T-helper 17 cell (primary cell): ENCODE measurements at places on chromosomes 6 and 20. TPM values are rescaled to one million over a fixed set of nuclear protein-coding genes. Genes with fewer than 3 reads are reported as not detected.

DNA sequence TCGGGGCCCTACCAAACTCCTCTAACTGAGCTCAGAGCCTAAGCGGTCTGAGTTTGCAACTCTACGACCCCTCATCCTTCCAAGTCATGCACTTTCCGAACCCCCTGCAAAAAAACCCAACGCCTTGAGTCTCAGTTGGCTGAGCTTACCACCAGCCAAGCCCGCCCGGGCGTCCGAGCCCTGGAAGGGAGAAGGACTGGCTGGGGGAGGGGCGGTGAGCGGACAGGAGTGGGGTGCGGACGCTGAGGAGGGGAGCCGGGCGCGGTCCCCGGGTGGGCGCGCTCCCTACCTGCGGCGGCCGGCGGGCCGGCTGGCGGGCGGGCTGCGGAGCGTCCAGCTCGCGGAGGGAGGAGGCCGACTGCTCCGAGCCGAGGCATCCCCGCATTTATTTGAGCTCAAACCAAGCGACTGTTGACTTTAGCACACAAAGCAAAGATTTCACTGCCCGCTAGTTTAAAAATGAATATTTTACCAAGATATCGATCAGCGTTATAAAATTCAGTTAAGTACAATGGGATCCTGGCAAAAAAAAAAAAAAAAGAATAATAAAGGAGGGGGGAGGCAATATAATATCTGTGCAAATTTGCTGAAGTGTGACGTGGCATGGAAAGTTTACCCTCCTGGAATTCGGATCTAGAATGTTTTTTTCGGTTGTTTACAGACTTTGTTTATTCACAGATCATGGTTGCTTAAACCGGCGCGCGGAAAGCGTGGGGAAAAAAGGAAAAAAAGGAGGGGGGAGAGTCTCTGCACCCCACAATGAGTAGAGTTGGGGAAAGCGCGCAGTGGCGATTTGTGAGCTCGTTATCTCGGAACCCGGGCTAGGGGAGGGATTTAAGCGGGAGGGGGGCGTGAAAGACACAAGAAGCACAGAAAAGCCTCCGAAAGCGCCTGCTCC, 5.9 kb downstream of the FOXA2 start:
- no peak overlapping the region for H3K27ac ChIP-seq
- no peak overlapping the region for H3K4me3 ChIP-seq
- H3K27me3 ChIP-seq: peaks cover 57% of the 10 kb centered on the region
- H3K36me3 ChIP-seq: peaks cover 8% of the 10 kb centered on the region

GPR6 gene
- total RNA-seq: not detected

- peaks cover 2% of the 10 kb centered on the region for H3K4me1 ChIP-seq
- no peaks in the 10 kb centered on the region for H3K27me3 ChIP-seq
- H3K27ac ChIP-seq: no peak overlapping the region
- no peak overlapping the region for H3K4me3 ChIP-seq
- no peaks in the 10 kb centered on the region for H3K36me3 ChIP-seq
Observed at GRCh38 chr6:100677240-100677639, 203.9 kb downstream of the ASCC3 start.

SLC17A1 gene
- 0.52 TPM for total RNA-seq

- no peak for DNase-seq
- H3K27me3 ChIP-seq: no peaks in the 10 kb centered on the region
- no peaks in the 10 kb centered on the region for H3K36me3 ChIP-seq
- no peaks in the 10 kb centered on the region for H3K4me1 ChIP-seq
- no peak overlapping the region for H3K27ac ChIP-seq
Observed at GRCh38 chr6:73923905-73924485, 228.0 kb downstream of the CD109 start.

DNA sequence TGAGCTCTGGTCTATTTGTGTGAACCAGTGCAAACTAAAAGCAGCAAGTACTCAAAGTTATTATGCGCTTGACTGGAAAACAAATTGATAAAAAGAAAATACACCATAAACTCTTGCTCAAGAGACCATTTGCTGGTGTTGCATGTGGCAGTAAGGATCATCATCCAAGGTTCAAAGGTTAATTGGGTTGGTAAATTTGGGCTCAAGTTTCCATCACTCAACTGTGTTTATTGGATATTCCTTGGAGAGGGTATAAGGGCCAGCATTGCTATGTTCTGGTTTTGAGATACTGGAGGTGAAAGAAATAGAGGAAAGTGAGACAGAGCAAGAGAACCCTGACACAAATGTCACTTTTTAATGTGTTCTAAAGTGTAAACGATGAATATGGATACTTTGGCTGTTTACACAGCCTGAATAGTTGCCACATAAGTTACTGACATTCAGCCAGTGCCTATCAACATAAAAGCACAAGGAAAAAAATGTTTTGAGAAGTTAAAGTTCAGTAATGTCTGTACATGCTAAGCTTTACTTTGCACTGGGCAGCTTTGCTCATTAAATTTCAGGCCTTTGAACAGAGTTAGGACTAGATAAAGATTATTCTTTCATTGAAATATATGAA, 736.1 kb downstream of the HDGFL1 start:
- no peak overlapping the region for H3K4me3 ChIP-seq
- H3K27me3 ChIP-seq: no peaks in the 10 kb centered on the region
- no peak overlapping the region for H3K27ac ChIP-seq

GRCh38 chr20:12581644-12582289, 427.0 kb upstream of the SPTLC3 start:
- no peaks in the 10 kb centered on the region for H3K27me3 ChIP-seq
- no peak for DNase-seq
- H3K4me1 ChIP-seq: no peaks in the 10 kb centered on the region
- no peaks in the 10 kb centered on the region for H3K36me3 ChIP-seq
- H3K4me3 ChIP-seq: no peak overlapping the region

- H3K27me3 ChIP-seq: peaks cover 45% of the 10 kb centered on the region
- H3K27ac ChIP-seq: no peak within 1 kb of the TSS
- H3K36me3 ChIP-seq: peaks cover 3% of the 10 kb centered on the region
Observed at GRCh38 chr6:30160785-30161531, at the start of gene TRIM10. TSS of gene TRIM10 (minus strand) at chr6:30161211. CDS start at chr6:30160858, 353 bp downstream.

GRCh38 chr6:38640216-38640909, 634 bp upstream of the BTBD9 start:
- H3K36me3 ChIP-seq: no peaks in the 10 kb centered on the region
- H3K27ac ChIP-seq: peak overlapping the region; percentile 95
- H3K27me3 ChIP-seq: no peaks in the 10 kb centered on the region
- peaks cover 48% of the 10 kb centered on the region for H3K4me1 ChIP-seq
- DNase-seq: no peak

DNA sequence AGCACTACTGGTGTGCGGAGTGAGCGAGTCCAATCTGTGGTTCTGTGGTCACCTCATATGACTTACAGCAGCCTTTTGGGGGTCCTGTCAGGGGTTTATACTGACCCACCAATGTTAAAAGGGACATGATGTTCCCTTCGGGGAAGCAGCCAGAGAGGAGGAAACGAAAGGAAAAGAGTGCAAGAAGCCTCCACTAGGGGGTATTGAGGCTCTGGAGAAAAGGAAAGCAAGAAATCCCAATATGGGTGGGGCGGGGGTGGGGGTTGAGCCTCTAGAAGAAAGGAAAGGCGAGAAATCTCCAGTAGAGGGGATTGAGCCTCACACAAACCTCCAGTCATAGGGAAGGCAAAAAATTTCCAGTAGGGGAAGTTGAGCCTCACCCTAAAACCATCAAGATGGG, 249.3 kb upstream of the ECI2 start:
- no peak overlapping the region for H3K27ac ChIP-seq
- H3K4me1 ChIP-seq: no peaks in the 10 kb centered on the region
- no peaks in the 10 kb centered on the region for H3K36me3 ChIP-seq
- no peak for DNase-seq

- H3K4me3 ChIP-seq: no peak overlapping the region
- no peaks in the 10 kb centered on the region for H3K36me3 ChIP-seq
- H3K27ac ChIP-seq: no peak overlapping the region
- no peaks in the 10 kb centered on the region for H3K4me1 ChIP-seq
Observed at GRCh38 chr6:81895511-81896185, 143.2 kb upstream of the TENT5A start.

DNA sequence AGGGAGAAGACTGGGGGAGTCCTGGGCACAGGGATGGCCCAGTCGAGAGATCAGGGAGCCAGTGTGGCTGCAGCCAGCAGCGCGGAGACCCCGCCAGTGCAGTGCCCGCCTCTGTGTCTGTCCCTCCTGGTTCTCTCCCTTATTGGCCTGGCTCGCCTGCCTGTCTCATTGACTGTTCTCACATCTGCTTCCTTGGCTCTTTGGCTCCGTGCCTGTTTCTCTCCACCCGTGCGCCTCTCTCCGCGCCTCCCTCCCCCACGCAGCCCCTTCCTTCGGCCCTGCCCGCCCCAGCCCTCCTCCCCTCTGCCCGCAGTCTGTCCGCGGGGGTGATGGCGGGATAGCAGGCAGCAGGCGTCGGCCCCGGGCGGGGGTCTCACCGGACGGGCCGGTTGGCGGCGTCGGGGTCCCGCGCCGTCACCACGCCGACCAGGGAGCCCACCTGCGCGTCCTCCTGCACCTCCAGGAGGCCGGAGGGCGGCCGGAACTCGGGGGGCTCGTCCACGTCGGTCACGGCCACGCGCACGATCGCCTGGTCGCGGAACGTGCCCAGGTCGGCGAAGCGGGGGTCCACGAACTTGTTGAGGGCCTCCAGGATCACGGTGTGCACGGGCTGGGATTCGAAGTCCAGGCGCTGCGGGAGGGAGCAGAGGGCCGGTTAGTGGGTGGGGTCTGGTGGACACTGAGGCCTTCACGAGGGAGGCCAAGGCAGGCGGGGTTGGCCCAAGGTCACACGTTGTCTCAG, 92.0 kb downstream of the CD40 start:
- peak overlapping the region; percentile 71 for H3K27ac ChIP-seq
- peaks cover 42% of the 10 kb centered on the region for H3K4me1 ChIP-seq
- DNase-seq: no peak
- peaks cover 27% of the 10 kb centered on the region for H3K27me3 ChIP-seq

DNA sequence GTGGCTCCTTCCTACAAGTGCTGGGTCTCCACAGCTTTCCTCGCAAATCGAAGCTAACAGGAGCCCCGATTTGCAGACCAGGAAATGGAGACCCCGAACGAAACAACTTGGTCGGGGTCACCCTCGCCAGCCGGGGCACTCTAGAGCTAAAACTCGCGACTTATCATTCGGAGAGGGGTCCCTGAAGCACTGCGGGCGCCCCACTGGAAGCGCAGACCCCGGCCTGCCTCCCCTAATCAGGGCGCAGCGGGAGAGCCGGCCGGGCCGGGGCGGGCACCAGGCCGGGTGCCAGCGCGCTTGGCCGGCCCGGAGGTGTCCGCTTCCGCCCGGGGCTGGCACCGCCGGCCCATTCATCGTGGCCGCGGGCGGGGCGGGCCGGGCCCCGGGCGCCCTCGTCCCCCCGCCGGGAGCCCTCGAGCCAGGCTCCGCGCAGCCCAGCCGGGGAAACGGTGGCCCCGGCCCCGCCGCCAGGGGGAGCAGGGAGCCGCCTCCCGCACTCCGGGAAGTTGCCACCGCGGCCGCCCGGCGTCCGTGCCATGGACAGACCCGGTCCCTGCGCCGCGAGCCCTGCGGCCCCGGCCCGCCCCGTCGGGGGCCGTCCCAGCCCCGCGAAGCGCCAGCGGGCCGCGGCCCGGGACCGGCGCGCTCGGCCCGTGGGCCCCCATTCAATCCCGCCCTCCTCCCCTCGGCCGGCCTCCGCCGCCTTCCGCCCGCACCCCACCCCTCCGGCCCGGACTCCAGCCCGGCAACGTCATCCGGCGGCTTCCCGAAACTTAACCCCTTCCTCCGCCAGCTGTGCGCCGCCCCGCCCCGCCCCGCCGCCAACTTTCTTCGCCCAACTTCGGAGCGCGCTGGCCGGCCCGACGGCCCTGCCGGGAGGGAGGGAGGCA, 961 bp downstream of the RRBP1 start:
- peak; percentile 82 for DNase-seq
- H3K4me3 ChIP-seq: peak overlapping the region; percentile 82
- H3K4me1 ChIP-seq: peaks cover 13% of the 10 kb centered on the region
- peak overlapping the region; percentile 78 for H3K27ac ChIP-seq
- H3K36me3 ChIP-seq: peaks cover 2% of the 10 kb centered on the region

GRCh38 chr6:136737374-136737844, 54.9 kb downstream of the MAP3K5 start:
- peaks cover 7% of the 10 kb centered on the region for H3K36me3 ChIP-seq
- no peak overlapping the region for H3K27ac ChIP-seq
- H3K4me3 ChIP-seq: no peak overlapping the region
- DNase-seq: no peak
- H3K27me3 ChIP-seq: no peaks in the 10 kb centered on the region
- H3K4me1 ChIP-seq: peaks cover 45% of the 10 kb centered on the region

DNA sequence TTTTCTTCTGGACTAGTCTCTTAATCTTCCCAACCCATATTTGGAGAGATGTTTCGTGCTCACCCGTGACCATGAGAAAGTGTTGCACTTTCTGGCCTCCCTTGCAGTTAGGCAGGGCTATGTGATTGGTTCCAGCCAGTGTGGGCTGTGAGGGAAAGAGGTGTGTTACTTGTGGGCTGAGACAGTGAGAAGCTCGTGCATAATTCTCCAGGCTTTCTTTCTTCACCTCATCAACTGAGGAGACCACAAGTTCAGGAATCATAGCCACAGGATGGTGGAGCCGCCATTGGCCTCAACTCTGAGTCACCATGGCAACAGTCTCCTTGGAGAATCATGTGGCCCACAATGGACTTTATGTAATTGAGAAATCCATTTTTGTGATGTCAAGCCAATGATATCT, 57.5 kb upstream of the FUCA2 start:
- H3K4me1 ChIP-seq: peaks cover 42% of the 10 kb centered on the region
- DNase-seq: no peak
- H3K27me3 ChIP-seq: no peaks in the 10 kb centered on the region
- no peak overlapping the region for H3K4me3 ChIP-seq
- H3K27ac ChIP-seq: peak overlapping the region; percentile 95

DNA sequence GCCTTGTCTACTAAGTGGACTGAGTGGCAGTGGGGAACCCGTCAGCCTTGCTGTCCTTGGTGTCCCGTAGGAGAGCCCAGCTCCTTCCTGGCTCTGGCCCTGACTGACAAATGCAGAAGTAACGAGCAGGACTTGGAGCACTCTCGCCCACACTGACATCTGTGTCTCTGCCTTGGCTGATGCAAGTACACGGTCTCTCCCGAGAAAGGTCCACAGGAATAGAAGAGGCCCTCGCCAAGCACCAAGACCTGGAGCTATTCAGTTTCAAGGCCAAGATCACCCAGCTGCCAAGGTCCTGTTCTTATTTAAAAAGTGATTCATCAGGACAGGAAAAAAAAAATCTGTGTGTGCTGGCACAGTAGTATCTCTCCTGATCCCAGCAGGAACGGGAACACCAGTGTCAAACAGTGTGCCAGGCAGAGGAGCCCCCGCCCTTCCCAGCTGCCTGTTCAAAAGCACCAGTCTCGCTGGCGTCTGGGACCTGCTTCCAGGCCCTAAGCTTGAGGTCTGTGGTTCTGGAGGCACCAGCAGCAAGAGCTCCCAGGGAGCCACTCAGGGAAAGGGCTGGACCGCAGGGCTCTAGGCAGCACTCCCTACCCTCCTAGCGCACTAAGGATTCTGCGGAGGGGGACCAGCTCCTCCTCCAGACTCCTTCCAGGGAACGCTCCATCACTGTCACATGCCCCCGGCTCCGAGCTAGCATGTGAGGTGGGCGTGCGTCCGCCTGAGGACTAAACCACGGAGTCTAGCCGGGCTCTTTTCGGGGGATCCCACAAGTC, 376.9 kb downstream of the RNGTT start:
- H3K36me3 ChIP-seq: no peaks in the 10 kb centered on the region
- H3K27ac ChIP-seq: no peak overlapping the region
- no peaks in the 10 kb centered on the region for H3K4me1 ChIP-seq
- DNase-seq: no peak
- H3K4me3 ChIP-seq: no peak overlapping the region
- peaks cover 41% of the 10 kb centered on the region for H3K27me3 ChIP-seq
